Muscle of leg (tissue), 16 donors: ENCODE measurements at places on chromosomes 13 and 19. TPM values are rescaled to one million over a fixed set of nuclear protein-coding genes. Genes with fewer than 3 reads are reported as not detected.

GRCh38 chr13:43784496-43784895, 2.3 kb downstream of the ENOX1 start:
- peaks cover 21% of the 10 kb centered on the region for H3K4me1 ChIP-seq
- H3K36me3 ChIP-seq = no peaks in the 10 kb centered on the region
- peak overlapping the region; percentile 92 for H3K27ac ChIP-seq

DNA sequence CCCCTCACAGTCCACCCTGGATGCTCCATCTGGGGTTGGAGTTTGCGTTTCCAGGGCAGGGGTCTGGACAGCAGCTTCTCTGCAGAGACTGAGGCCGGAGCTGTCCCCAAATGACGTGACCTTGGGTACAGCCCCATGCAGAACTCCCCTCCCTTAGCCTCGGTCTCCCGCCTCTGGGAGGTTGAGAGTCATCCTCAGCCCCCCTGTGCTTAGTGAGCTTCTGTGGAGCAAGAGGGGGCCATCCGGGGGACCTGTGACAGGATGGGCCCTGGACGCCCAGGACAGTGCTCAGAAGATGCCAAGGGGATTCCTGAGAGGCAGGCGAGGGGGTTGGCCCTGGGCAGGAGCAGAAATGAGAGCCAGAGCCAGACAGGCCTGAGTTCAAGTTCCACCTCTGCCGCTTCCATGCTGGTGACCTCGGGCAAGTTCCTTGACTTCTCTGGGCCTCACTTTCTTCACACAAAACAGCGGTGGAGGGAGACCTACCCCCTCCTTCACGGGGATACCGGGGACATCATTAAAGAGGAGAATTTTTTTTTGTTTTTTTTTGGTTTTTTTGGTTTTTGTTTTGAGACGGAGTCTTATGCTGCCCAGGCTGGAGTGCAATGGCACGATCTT, 20.3 kb downstream of the SMIM24 start:
- DNase-seq = no peak
- no peak overlapping the region for H3K4me3 ChIP-seq
- no peaks in the 10 kb centered on the region for H3K27me3 ChIP-seq
- H3K27ac ChIP-seq = peak overlapping the region; percentile 77
- H3K36me3 ChIP-seq = peaks cover 34% of the 10 kb centered on the region
- H3K4me1 ChIP-seq = peaks cover 45% of the 10 kb centered on the region

DNA sequence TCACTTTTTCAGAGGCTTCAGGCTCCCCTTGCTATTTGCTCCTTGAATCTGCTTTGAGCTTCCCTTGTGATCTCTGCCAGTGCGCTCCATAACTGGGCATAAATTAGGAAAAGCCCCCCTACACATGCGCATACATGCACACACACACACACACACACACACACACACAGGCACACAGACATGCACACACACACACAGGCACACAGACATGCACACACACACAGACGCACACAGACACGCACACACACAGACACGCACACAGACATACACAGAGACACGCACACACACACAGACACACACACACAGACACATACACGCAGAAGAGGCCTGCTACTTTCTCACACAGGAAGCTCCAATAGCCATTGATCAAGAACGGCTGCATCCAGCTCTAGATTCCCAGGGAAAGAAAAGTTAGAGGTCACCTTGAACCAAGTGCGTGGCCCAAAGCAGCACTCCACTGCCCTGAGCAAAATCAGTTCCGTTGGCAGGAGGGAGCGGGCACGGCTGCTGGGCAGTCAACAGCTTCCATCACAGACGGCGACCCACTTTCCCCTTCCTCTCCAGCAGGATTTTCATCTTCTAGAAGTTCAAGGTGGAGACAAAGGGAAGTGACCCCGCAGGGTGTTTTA, 145.6 kb downstream of the DPF1 start:
- peaks cover 5% of the 10 kb centered on the region for H3K36me3 ChIP-seq
- H3K27ac ChIP-seq = no peak overlapping the region
- H3K4me1 ChIP-seq = peaks cover 3% of the 10 kb centered on the region
- H3K4me3 ChIP-seq = no peak overlapping the region
- DNase-seq = no peak

DNA sequence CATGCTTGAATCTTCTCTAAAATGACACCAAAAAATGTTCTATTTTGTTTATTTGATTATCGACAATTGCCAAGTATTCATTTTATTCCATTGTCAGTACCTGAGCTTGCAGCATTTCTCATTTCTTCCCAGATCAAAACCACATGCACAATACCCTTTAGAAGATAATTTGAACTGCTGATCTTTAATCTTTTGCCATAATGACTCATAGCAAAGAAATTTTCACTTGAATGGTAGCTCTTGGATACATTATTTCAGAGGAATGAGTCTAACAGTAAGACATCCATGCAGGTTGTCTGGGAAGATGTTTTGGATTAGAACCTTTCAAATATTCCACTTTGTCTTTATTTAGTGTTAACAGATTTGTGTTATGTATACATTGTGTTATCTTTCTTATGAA, 42.0 kb upstream of the RXFP2 start:
- DNase-seq = no peak
- no peaks in the 10 kb centered on the region for H3K4me1 ChIP-seq
- no peaks in the 10 kb centered on the region for H3K36me3 ChIP-seq
- H3K27me3 ChIP-seq = no peaks in the 10 kb centered on the region

GRCh38 chr13:85528491-85529217, 270.6 kb downstream of the SLITRK6 start:
- H3K4me1 ChIP-seq = peaks cover 8% of the 10 kb centered on the region
- no peak overlapping the region for H3K4me3 ChIP-seq
- peak; percentile 91 for DNase-seq
- H3K27ac ChIP-seq = peak overlapping the region; percentile 73
- no peaks in the 10 kb centered on the region for H3K27me3 ChIP-seq

The IGLON5 gene
- 0.21 TPM for polyA plus RNA-seq

The CERS1 gene
- polyA plus RNA-seq = 41.2 TPM

DNA sequence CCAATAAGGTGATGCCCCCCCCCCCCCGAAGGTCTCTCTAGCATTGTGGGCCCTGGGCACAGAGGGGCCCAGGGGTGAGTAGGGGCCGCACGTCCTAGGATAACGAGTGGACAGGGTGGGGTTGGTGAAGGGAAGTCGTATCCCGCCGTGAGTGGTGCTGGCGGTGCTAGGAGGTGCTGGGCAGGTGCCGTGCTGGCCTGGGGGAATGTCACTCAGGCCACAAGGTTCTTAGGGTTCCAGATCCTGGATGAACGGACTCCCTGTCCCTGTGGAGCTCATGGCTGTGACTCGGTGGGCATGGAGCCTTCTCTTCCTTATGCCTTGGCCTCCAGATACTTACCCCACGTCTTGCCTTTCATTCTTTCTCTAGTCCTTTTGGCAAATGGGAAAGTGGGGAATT, 157.4 kb upstream of the SOX1 start:
- peaks cover 28% of the 10 kb centered on the region for H3K27me3 ChIP-seq
- no peak for DNase-seq
- peaks cover 8% of the 10 kb centered on the region for H3K4me1 ChIP-seq
- no peak overlapping the region for H3K27ac ChIP-seq
- H3K4me3 ChIP-seq = no peak overlapping the region

GRCh38 chr13:26710166-26710565, 50.4 kb downstream of the GPR12 start:
- DNase-seq = peak; percentile 24
- no peak overlapping the region for H3K27ac ChIP-seq
- H3K4me1 ChIP-seq = peaks cover 5% of the 10 kb centered on the region
- no peaks in the 10 kb centered on the region for H3K36me3 ChIP-seq

- no peak for DNase-seq
- no peaks in the 10 kb centered on the region for H3K27me3 ChIP-seq
- no peak overlapping the region for H3K27ac ChIP-seq
- no peaks in the 10 kb centered on the region for H3K36me3 ChIP-seq
- H3K4me1 ChIP-seq = no peaks in the 10 kb centered on the region
Measured at GRCh38 chr13:103931331-103931845, 865.2 kb upstream of the SLC10A2 start.

GRCh38 chr13:27168086-27168485, 3.5 kb downstream of the USP12 start:
- H3K36me3 ChIP-seq = no peaks in the 10 kb centered on the region
- peaks cover 17% of the 10 kb centered on the region for H3K4me1 ChIP-seq
- H3K27ac ChIP-seq = no peak overlapping the region
- H3K27me3 ChIP-seq = no peaks in the 10 kb centered on the region
- no peak for DNase-seq

The POP4 gene
- 40.1 TPM for polyA plus RNA-seq
